NT2/D1 (cell line): ENCODE measurements at places on chromosomes 5 and 9.

- DNase-seq = no peak
Observed at GRCh38 chr5:112210430-112211005, 208.6 kb downstream of the EPB41L4A start.

GRCh38 chr5:99032234-99033013 lies 103.6 kb upstream of the CHD1 start:
- peak; percentile 38 for DNase-seq

- no peak for DNase-seq
Observed at GRCh38 chr9:128304136-128304970, 17.9 kb downstream of the TRUB2 start.

DNA sequence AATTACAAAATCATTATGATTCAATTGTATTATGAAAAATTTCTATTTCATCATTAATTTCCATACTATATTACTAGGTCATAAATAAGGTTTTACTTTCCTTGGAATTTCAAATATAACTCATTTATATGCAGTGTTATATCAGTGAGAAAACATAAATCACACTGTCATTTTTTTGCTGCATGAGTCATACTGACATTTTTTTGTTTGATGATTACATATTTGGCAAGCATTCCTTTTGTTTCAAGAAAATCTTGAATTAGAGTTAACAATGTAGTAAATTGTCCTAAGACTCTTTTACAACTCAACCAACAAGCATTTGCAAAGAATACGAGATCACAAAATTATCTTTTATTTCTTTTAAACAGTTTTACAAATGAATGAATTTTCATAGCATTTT lies 298.4 kb upstream of the SEMA6A start:
- DNase-seq = no peak

GRCh38 chr9:111231801-111232580 lies 98.0 kb downstream of the OR2K2 start:
- no peak for DNase-seq

- DNase-seq = no peak
Observed at GRCh38 chr5:171483551-171484135, 64.2 kb downstream of the FGF18 start.

GRCh38 chr5:115702025-115702424 lies 76.2 kb upstream of the TMED7 start:
- no peak for DNase-seq

DNA sequence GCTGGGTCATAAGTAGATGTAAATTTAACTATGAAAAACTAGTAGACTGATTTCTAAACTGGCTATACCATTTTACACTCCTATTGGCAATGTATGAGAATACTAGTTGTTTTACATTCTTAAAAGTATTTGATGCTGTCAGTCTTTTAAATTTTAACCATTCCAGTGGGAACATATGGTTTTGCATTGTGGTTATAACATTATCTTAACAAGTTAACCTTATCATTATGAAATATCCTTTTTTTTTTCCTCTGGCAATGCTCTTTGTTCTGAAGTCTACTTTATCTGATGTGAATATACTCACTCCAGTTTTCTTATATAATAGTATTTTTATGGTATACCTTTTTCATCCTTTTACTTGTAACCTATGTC lies 548.9 kb upstream of the CLINT1 start:
- no peak for DNase-seq

- no peak for DNase-seq
Observed at GRCh38 chr5:117872798-117873368, 1115.5 kb downstream of the DTWD2 start.

DNA sequence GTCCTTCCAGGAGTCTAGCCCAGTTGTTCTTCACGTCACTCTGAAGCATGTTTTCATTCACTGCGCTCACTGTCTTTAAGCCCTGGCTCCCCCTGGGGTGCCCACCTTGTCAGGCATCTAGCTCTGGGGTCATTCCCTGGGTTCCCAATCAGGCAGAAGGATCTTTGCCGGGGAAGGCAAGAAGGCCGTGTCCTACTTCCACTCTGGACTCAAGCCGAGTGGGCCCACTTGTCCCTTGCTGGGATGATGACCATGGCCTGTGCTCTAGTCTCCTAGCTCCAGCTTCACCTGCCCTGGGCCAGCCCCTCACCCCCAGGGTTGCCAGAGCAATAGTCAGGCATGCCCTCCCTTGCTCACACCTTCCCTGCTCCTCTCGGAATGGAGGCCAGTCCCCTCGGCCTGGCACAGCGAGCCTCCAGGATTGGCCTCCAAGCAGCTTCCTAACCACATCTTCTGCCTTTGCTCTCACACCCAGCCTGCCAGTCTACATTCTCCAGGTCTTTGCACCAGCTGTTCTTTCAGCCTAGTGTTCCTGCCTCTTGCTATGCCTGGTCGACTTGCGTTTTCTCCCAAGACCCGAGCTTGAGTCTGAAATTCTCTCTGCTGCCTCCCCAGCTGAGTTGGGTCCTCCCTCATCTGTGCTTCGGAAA lies 32.2 kb upstream of the PSD2 start:
- no peak for DNase-seq

DNA sequence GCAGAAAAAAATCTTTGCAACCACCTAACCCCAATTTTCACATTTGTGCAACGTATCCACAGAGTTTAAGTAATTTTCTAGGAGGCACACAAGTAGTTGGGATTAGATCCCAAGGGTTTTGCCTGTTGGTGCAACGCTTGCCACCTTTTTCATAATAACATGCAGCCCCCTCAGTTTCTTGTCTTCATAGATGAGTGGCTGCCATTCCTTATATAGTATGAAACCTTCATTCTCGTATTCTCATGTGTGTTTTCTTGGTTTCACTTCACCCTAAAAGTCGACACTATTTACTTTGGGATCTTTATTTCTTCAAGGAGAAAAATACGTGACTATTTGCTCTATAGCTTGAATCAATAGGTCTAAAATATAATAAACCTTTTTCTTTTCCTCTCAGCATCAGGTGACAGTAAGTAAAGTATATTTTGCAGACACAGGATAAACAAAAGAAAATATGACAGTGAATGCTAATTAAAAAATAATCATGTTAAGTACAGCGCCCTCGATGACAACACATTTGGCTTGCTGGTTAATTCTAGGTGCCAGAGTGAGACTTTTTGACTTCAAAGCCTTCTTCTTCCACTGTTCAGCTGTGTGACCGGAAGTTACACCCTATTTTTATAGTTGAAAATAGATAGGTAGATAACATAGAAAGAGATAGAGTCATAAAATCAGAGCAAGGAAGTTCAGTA lies 342.8 kb upstream of the CCNG1 start:
- DNase-seq = no peak

DNA sequence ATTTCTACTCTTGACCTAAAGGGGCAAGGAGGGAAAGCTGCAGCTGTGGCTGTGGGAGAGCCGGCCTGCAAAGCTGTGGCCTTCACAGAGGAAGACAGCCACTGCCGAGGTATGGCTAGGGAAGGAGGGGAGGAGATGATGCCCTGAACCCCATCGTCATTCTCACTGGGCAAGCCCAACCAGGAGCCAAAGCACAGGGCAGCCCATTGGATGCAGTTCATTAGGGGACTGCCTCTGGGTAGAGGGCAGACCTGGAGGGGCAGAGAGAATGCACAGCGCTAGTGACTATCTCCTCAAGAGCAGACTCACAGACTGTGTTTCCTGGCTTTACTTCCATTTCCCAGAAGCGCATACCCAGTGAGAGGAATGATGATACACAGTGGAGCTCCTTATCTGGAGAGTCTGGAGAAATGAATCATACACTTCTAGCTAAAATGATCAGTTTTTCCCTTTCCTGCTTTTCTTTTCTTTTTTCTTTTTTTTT lies 47.2 kb upstream of the TTC23L start:
- DNase-seq = no peak

- no peak for DNase-seq
Observed at GRCh38 chr5:20949636-20950035, 961.6 kb upstream of the CDH18 start.

GRCh38 chr9:35112257-35113020 lies 3.2 kb downstream of the ATOSB start:
- no peak for DNase-seq

DNA sequence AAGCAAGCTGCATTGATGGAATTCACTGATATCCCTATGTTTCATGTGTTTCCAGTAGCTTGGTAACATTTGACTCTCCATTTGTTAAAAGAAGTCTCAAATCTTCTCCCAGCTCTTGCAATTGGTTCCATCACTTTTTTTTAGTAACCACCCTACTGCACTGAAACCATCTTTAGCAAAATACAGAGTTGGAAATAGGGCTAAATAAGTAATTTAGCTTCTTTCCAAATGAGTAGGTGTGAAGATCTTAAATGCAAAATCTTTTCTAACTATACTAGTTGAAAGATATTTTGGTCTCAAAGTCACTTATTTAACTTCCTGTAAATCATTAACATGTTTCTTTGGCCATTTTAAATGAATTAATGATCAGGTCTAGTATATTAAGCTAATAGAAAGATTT lies 138.1 kb downstream of the DIRAS2 start:
- DNase-seq = no peak

- DNase-seq = no peak
Observed at GRCh38 chr5:27612161-27612560, 573.8 kb upstream of the CDH9 start.

DNA sequence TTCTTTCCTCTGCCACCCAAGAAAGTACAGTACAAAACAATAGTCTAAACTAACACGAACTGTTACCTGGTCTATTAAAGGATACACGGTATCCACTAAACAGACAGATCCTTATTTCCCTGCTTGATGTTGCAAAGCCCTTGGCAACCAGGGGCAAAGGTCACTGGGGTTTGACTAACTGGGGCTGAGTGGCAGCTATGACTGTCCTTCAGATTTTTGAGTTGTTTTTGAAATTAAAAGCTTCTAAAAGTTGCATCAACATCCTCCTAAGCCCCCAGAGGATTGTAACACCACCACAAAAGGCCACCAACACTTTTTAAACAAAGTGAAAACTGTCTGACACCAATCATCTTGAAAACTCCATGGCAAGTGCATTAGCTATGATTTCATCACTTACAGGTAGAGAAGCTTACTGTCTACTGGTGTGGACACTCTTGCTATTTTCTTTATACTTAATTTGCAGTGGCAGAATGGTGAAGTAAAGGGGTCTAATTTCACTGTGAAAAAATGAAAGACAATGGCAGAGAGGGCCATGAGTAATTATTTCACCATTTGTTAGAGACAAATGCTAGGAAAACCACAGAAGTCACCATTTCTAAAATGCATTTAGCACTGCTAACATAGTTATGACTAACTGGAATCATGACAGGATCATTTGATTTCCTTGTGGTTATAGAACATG lies 292.4 kb downstream of the EFNA5 start:
- no peak for DNase-seq

- DNase-seq = peak; percentile 48
Observed at GRCh38 chr5:94057655-94058054, 316.3 kb upstream of the POU5F2 start.

- DNase-seq = no peak
Observed at GRCh38 chr5:132102944-132103331, 29.3 kb downstream of the CSF2 start.

DNA sequence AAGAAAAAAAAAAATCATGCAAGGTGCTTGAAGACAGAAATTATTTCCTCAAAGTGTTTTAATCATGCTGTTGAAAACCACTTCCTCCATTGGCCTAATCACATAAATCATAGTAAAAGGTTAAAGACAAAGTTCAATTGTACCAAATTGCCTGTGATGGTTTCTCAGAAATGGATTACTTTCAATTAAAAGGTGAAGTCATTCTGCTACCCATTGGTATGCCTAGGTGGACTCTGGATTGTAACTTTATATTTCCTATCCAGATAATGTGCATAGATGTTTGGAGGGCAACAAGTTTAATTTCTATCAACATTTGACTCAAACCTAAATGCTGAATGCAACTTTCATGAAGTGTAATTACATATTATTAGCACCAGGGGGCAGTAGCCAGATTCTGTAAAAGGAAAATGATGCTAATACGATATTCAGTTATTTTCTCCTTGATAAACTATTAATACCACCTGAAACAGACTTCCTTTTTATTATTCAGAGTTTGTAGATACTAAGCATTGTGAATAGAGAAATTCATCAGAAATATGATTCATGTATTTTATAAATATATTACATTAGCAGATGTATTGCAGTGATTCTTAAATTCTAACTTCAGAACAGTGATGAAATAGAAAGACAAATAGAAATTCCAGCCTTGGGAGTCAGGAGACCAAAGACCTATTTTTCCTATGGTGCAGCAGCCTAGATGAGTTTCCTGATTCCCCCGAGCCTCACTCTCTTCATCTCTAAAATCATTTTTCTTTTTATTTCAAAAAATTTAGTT lies 148.2 kb downstream of the CAAP1 start:
- no peak for DNase-seq

- no peak for DNase-seq
Observed at GRCh38 chr5:56815658-56816545, 553 bp downstream of the MAP3K1 start.

- no peak for DNase-seq
Observed at GRCh38 chr5:131810510-131811249, 13.9 kb upstream of the FNIP1 start.

DNA sequence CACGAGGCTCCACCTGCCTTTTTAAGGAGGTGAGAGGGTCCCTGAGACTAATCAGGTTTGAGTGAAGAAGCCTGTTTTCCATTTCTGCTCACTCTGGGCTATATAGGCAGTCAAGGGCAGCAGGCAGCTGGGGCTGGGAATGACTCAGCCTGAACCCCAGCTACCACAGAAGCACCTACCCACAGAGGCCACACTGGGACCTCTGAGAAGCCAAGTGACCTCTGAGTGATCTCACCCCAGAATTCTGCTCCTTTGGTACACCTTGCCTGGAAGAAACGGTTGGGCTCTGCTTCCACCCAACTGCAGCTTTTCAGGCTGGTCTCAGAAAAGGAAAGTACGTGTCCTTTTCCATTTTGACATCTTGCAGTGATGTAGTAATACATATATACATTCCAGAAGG lies 6.8 kb downstream of the FAM219A start:
- no peak for DNase-seq

DNA sequence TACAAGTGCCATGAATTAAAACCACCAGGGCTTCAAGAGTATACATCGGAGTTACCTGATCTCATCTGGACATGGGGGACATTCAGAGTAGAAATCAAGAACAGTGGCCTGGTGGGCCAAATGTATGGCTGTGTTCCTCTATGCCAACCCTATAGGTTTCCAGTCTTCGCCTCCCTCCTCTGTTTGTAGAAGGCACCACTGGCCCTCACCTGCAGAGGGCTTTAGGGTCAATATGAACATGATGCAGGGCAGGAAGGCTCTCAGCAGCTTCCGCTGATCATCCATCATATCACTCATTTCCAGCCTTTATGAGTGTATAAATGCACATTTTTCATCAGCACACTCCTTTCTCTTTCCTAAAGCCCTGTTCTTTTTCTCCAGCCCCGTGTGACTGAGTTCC lies 555.5 kb upstream of the BRINP1 start:
- DNase-seq = no peak

GRCh38 chr9:101325053-101325452 lies 59.8 kb downstream of the BAAT start:
- DNase-seq = no peak

DNA sequence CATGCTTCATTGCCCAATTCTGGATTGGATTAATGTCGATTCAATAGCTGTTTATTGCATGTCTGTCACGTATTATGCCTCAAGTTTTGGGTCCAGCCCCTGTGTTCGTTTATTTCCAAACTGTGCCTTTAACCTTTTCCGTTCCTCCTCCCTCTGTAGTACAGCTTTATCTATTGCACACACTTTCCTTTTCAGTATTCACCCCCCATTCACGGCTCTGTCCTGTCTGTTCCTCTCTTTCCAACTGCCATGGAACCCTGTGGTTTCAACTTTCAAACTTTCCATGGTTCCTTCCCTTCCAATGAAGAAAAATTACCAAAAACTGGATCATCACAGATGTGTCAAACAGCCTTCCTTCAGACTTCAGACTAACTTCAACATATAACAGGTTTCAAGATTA lies 17.1 kb downstream of the SMARCA2 start:
- DNase-seq = no peak

- DNase-seq = no peak
Observed at GRCh38 chr9:21672140-21672539, 130.3 kb upstream of the MTAP start.

GRCh38 chr5:16082053-16082452 lies 97.5 kb downstream of the MARCHF11 start:
- DNase-seq = no peak
